ENCODE measurements at places on chromosomes 6 and 20. TPM values are rescaled to one million over a fixed set of nuclear protein-coding genes. Genes with fewer than 3 reads are reported as not detected.

- DNase-seq, result peak; percentile 88
Measured at GRCh38 chr6:108560463-108561308, at the start of gene FOXO3. FOXO3 (plus strand) TSS chr6:108560917; CDS start chr6:108561209, 292 bp downstream.

Gene ABCC10
- 10.2 TPM for polyA plus RNA-seq

GRCh38 chr20:6744180-6744579, 23.3 kb upstream of the BMP2 start:
- peak; percentile 4 for DNase-seq

Gene TINAG
- polyA plus RNA-seq, result not detected

Gene SLC22A23
- polyA plus RNA-seq, result 0.08 TPM

Gene ARHGAP40
- not detected for polyA plus RNA-seq

- no peak for DNase-seq
Measured at GRCh38 chr6:11921751-11922150, 90.4 kb upstream of the HIVEP1 start.

Gene GMDS
- 19.9 TPM for polyA plus RNA-seq

Measured in CD14-positive monocyte (primary cell).